ENCODE measurements at places on chromosomes 16 and 17.

DNA sequence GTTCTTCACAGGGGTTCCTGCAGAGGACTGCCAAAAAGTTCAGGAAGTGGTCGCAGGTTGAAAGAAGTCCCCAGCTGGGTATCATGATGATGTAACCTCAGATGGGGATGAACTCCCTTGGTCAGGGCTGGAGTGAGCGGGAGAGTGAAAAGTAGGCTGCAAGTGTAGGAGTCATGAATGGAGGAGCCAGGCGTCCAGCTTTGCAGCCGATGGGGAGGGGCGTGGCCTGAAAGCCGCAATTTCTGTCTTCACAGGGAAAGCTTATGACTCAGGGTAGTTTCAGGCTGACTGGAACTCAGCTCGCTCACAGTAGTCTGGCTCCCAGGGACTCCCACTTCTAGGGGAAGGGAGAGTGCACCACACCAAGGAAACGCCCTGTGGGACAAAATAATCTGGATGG lies 70.0 kb upstream of the HS3ST3A1 start:
- no peak for DNase-seq

GRCh38 chr16:12474806-12475410 lies 328.8 kb downstream of the CPPED1 start:
- DNase-seq, result no peak

DNA sequence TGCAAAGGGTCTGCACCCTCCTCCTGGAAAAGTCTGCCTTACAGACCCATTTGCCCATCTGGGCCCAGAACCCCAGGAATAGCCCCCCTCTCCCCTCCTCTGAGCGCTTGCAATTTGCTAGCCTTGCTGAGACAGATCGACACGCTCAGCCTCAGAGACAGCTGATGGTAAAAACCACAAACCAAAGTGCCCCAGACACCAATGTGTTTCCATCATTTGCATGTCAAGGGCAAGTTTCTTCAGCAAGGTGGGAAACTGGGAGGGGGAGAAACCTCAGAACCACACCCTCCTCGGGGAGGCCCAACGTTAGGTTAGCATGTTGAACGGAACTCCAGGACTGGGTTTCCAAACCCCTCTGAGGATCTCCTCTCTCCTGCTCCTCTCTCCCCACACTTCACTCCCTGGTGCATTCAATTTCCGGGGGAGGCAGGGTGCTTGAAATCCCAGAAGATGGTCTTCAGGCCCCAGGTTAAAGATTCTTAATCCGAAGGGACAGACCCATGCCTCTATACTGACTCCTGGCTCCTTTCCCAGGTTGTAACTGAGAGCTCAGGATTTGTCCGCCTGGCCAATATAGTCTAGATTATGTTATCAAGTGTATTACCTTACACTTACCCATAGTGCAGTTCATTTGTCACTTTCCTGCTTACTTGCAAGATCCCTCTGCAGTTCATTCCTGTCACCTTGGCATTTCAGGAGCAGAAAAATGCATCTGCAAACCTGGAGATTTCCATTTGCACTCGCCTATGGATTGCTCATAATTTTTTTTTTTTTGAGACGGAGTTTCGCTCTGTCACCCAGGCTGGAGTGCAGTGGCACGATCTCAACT lies 1.3 kb upstream of the CUEDC1 start:
- no peak for DNase-seq

GRCh38 chr16:55301385-55302008 lies 22.5 kb upstream of the IRX6 start:
- DNase-seq, result no peak

DNA sequence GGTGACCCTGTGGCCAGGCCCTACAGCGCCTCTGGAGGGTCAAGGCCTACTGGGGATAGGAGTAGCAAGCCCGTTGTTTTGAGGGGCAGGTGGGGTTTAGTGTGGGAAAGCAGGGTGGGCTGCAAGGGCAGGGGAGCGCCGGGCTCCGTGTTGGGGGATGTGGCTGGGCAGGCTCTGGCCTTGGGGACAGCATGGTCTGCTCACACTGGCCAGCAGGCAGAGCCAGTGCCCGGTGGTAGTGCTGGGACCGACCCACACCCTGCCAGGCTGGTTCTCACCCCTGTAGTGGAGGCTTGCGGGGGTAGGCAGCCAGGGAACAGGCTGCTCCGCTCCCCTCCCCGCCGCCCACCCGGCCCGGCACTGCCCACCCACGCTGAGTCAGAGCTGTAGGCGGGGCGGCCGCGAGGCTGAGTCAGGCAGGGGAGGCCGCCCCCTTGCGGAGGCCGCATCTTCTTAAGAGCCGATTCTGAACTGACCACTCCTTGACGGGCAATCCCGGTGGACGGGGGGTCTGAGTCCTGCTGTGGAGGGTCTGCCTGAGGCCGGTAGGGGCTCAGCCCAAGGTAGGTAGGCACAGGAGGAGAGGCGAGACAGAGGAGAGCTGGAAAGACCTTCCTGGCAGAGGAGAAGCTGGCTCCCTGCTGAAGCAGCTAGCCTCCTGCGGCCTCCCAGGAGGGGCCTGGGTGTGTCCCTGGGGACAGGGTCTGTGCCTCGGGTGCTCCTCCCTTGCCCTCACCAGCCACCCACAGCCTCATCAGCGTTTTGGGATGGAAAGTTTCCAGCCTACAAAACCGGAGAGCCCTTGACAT lies 62.4 kb downstream of the BAIAP2 start:
- DNase-seq, result peak; percentile 77

DNA sequence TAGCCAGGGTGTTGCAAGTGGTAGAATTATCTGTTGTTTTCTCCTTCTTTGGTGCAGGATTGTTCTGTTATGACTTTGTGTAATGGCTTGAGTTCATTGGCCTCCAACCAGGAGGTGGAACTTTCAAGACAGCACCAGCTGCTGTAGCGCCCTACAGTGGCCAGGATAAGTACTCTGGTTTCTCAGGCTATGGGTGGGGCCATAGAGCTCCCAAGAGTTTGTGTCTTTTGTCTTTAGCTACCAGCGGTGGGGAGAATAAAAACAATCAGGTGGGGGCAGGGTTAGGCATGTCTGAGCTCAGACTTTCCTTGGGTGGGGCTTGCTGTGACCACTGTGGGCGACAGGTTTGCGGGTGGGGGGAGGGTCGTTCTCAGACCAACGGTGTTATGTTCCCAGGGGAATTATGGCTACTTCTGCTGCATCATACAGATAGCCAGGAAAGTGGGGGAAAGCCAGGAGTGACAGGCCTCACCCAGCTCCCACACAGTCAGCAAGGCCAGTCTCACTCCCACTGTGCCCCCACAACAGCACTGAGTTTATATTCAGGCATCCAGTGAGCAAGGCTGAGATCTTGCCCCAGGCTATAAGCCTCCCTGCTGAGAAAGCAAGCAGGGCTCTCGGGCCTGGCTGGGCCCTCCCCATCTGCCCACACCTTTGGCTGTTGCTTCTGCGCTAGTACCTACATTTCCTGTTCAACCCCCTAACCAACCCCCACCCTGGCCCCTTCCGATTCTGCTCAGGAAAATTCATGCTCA lies 15.4 kb downstream of the ABCA10 start:
- DNase-seq, result no peak

GRCh38 chr17:42182927-42183734 lies 2.1 kb downstream of the HCRT start:
- no peak for DNase-seq

Data from neural crest cell (in vitro differentiated cells).